ENCODE measurements at places on chromosomes 7 and 10.

GRCh38 chr10:88045656-88046415 lies 182.4 kb downstream of the PTEN start:
- DNase-seq, result no peak

- no peak for DNase-seq
Observed at GRCh38 chr10:89275383-89275782, 23.8 kb upstream of the LIPA start.

- DNase-seq, result no peak
Observed at GRCh38 chr10:122407375-122408125, 33.0 kb downstream of the PLEKHA1 start.

- DNase-seq, result no peak
Observed at GRCh38 chr7:131720703-131721102, 164.3 kb upstream of the PODXL start.

- no peak for DNase-seq
Observed at GRCh38 chr7:8823486-8823885, 390.1 kb downstream of the NXPH1 start.

DNA sequence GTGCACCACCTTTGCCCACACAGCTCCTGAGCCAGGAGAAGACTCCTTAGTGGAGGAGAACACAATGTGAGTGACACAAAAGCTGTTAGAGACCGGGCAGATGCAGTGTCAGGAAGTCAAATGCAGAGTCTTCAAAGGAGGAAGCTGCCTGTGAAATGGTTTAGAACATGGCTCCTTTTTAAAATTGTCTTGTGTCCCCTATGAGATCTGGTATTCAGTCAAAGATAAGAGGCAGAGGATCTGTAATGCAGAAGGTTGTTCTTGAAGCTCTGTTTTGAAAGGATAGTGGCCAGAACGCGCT lies 133.0 kb downstream of the VIPR2 start:
- no peak for DNase-seq

- DNase-seq, result no peak
Observed at GRCh38 chr10:104417637-104418292, 64.1 kb downstream of the CFAP58 start.

DNA sequence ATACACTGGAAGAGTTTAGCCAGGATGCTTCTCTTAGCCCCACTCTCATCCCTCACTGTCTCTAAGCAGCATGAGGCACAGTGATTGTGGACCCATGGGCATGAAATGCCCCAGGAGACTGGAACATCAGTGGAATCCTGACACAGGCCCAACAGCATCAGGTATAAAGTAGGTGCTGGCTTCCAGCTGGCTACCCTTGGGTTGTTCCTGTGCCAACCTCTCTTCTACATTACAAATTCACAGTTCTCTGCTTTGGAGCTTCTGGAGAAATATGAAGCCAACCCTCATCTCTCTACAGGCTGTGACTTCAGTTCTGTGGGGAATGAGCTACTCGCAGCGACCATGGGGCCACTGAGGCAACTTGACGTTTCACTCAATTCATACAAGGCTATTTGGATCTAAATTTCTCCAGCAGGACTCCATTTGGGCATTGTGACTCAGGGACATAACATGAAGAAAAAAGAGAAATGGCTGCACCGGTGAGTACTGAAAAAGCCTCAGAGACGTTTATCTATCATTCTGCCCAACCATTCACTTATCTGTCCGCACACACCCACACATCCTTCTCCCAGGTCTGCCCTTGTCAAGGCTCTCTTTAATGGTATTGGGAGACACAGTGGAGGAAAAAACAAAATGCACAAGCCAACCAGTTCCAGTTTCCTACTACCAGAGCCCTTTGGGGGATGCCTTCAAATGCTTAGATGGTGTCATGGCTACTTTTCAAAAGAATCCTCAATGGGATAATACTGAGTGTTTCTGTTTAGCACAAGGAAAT lies 35.4 kb upstream of the TM9SF3 start:
- DNase-seq, result no peak

GRCh38 chr10:128926711-128927110 lies 540.3 kb upstream of the MGMT start:
- DNase-seq, result no peak

DNA sequence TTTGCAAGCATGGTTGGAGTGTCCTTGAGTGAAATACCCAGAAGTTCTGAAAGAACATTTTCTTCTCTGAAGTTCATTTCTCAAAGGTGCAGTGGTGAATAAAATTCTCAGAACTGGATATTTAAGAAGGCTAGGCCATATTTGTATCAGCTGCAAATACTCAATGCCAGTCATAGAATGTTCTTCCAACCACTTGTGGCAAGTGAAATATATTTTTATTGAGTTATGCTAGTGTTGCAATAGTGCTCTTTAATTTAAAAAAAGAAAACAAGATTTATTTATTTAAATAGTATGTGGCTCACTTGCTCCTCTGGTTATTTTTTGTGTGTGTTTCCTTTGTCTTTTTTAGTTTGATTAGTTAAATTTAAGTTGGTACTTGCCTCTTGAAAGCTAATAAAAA lies 64.5 kb downstream of the PALS2 start:
- no peak for DNase-seq

- no peak for DNase-seq
Observed at GRCh38 chr10:13972609-13973008, 358.1 kb downstream of the FRMD4A start.

DNA sequence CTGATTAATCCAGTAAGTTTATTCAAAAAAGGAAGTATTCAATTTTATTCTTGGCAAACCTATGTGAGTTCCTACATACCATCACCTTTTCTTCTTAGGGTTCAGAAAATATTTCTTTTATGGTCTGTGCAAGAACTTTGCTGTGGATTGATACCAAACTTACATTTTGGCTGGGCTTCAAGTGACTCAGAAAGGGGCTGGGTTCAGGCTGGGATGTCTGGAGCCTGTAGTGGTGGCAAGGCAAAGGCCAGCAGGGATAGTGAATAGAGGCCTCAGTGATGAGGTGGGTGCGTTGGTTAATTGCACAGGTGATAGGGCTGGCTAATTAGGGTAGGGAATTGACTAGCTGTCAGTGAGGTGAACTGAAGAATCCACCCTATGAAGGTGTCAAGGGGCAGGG lies 40.2 kb upstream of the ATXN7L1 start:
- no peak for DNase-seq

DNA sequence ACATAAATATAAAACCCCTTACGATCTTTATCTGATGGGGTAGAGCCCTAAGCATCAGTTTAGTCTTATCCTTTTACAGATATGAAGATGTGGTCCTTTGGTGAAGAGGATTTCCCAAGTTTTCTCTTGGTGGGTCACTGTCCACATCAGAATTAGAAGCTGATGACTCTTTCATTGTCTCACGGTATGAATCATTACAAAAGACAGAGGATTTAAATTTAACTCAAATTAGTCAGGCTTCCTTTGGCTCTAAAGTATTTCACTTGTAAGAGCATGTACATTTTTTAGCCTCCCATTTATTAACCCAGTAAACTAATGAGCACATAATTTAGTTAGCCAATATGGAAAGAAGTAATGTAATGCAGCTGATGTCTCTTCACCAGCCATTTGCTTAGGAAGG lies 49.9 kb upstream of the TMEM26 start:
- no peak for DNase-seq

GRCh38 chr10:88088441-88089340 lies 225.3 kb downstream of the PTEN start:
- DNase-seq, result no peak

DNA sequence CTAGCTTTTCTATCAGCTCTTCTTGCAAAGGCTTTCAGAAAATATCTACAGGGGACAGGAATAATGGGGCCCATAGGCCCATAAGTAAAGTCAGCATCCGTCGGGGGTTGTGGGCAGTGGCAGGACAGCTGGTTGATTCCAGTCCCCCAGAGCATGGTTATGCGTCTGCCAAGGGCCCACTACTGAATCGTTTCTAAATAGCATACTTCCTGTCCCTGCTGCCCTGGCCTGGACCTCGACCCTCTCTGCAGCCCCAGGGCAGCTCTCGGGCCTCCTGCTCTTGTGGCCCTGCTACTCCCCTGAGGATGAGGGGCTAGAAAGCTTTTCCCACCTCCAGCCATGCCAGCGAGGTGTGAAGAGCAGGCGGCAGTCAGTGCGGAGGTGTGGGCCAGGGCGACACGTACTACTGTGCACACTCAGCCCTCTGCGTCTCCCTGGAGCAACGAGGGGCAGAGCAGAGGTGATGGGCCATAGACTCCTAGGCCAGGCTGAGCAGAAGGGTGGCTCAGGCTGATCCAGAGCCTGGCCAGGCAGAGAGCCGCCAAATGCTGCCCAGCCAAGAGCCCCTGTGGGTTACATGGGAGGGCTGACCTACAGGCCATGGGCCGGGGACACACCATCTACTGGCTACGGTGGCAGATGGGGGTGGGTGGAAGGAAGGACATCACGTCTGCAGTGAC lies 4.7 kb upstream of the OPN4 start:
- DNase-seq, result no peak

DNA sequence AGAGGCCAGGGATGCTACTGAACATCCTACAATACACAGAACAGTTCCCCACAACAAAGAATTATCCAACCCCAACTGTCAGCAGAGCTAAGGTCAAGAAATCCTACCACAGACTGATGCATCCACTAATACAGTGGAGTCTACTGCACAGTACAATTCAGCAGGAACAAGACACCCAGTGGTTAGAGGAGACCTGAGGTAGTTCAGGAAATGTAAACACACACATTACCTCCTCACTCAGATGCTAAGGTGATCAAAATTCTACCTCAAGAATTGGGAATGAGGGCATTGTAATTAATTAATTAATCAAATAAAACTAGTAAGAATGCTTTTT lies 91.4 kb downstream of the ZFAND4 start:
- no peak for DNase-seq

GRCh38 chr10:95987685-95988426 lies 55.5 kb upstream of the CCNJ start:
- no peak for DNase-seq

All from urinary bladder (tissue), 4 donors.